ENCODE measurements at places on chromosomes 5 and 9. TPM values are rescaled to one million over a fixed set of nuclear protein-coding genes. Genes with fewer than 3 reads are reported as not detected.

- H3K36me3 ChIP-seq: no peaks in the 10 kb centered on the region
- H3K27me3 ChIP-seq: peaks cover 48% of the 10 kb centered on the region
- no peak overlapping the region for H3K4me3 ChIP-seq
Measured at GRCh38 chr9:126694206-126695081, 80.7 kb downstream of the LMX1B start.

GFRA3 gene
- not detected for total RNA-seq

GRCh38 chr9:10774051-10774450, 161.2 kb upstream of the PTPRD start:
- no peaks in the 10 kb centered on the region for H3K4me1 ChIP-seq
- H3K36me3 ChIP-seq: no peaks in the 10 kb centered on the region
- no peak overlapping the region for H3K27ac ChIP-seq
- H3K27me3 ChIP-seq: no peaks in the 10 kb centered on the region
- no peak for DNase-seq
- no peak overlapping the region for H3K4me3 ChIP-seq

FRRS1L gene
- 4.3 TPM for total RNA-seq

GRCh38 chr9:76693912-76694311, 70.3 kb upstream of the PCA3 start:
- no peak for DNase-seq
- peaks cover 36% of the 10 kb centered on the region for H3K4me1 ChIP-seq
- H3K36me3 ChIP-seq: no peaks in the 10 kb centered on the region
- H3K27ac ChIP-seq: no peak overlapping the region
- H3K4me3 ChIP-seq: no peak overlapping the region

GRCh38 chr9:137286975-137287383, 9.5 kb downstream of the TOR4A start:
- H3K27me3 ChIP-seq: peaks cover 27% of the 10 kb centered on the region
- DNase-seq: peak; percentile 64
- H3K4me3 ChIP-seq: no peak overlapping the region
- no peaks in the 10 kb centered on the region for H3K36me3 ChIP-seq

CER1 gene
- not detected for total RNA-seq

INSL6 gene
- not detected for total RNA-seq

- peaks cover 8% of the 10 kb centered on the region for H3K4me1 ChIP-seq
- H3K4me3 ChIP-seq: no peak overlapping the region
- H3K27ac ChIP-seq: no peak overlapping the region
- no peaks in the 10 kb centered on the region for H3K36me3 ChIP-seq
- no peaks in the 10 kb centered on the region for H3K27me3 ChIP-seq
- peak; percentile 81 for DNase-seq
Measured at GRCh38 chr9:126301985-126302603, 24.5 kb upstream of the MVB12B start.

DNA sequence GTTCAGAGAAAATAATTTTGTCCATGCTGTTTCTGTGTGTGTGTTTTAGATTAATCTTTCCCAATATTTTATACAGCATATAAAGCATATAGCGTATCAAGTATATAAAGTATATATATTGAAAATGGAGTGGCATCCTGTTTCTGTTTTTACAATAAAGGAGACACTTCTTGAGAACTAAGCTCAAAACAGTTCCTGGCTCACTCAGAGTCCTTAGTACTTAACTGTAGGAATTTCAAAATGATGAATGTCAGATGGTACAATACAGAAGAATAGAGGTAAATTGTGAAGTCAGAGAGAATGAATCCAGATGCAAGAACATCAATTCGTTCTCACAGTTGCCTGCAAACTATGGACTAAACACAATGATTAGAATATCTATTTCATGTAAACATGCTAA, 68.7 kb upstream of the TAS2R1 start:
- H3K27ac ChIP-seq: no peak overlapping the region
- no peak for DNase-seq
- H3K4me1 ChIP-seq: no peaks in the 10 kb centered on the region
- no peak overlapping the region for H3K4me3 ChIP-seq

DNA sequence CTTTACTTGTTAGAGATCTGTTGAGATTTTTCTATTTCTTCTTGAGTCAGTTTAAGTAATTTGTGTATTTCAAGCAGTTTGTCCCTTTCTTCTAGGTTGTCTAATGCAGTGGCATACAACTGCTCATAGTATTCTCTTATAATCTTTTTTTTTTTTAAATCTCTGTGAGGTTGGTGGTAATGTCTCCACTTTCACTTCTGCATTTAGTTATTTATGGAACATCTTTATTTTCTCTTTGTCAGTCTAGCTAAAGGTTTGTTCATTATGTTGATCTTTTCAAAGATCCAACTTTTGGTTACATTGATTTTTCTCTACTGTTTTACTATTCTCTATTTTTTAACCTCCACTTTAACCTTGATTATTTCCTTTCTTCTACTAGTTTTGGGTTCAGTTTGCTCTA, 13.8 kb downstream of the FOXE1 start:
- no peaks in the 10 kb centered on the region for H3K36me3 ChIP-seq
- H3K4me1 ChIP-seq: no peaks in the 10 kb centered on the region
- H3K27ac ChIP-seq: no peak overlapping the region
- DNase-seq: no peak
- no peak overlapping the region for H3K4me3 ChIP-seq

DNA sequence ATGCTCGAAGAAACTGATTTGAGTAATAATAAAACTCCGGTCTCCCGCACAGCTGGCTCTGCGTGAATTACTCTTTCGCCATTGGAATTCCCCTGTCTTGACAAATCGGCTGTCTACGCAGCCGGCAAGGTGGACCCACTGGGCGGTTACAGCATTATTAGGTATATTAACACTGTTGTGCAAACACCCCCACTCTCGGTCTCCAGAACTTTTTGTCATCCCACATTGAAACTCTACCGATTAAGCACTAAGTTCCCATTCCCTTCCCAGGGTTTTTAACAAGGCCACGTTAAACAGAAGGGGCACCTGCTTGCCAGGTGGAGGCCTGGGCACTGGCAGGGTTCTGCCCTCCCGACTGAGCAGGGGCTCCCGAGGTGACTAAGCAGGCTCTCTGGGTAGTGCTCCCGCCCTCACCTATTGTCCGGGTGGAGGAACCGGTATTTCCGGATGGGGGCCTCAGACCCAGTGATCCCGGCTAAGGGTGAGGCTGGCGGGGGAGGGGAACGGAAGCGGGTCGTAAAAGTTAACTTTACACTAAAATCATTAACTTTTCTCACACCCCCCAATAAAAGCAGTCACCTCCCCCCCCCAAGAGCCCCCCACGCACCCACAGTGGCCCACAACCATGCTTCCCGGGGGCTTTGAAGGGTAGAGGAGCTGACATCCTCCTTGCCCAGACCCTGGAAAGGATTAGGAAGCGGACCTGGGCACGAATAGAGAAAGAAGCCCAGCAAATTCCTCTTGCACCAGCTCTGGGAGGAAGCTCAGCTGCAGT, 53.5 kb upstream of the TJP2 start:
- no peaks in the 10 kb centered on the region for H3K36me3 ChIP-seq
- H3K27me3 ChIP-seq: peaks cover 18% of the 10 kb centered on the region
- peak overlapping the region; percentile 83 for H3K27ac ChIP-seq
- H3K4me1 ChIP-seq: peaks cover 19% of the 10 kb centered on the region

DNA sequence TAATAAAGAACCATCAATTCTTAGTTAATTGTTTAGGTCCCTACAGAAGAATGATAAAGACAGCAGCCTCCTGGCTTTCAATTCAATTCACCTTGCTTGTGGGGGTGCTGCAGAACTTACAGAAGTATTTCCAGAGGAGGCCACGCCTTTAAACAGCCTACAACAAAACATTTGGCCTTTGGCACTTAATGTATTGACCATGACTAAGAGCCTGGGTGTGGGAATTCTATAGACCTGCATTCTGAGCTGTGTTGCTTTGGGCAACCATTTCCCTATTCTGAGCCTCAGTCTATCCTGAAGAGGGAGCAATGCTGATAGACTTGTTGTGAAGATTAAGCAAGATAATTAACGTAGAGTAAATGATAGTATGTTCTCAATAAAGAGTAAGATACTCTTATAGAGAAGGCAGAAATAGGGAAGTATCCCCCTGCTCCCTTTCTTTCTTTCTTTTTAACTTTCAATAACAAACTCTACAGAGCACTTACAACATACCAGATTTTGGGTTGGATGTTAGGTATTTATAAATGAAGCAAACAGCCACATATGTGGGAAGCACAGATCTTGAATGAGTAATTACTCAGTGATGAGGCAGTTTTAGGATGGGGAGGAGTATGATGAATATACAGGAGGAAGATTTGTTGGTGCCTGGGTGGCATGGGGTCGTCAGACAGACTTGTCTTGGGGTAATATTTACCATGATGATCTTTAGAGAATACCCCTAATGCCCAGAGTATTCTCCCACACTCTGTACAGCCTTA, 28.4 kb downstream of the PAPPA start:
- H3K4me3 ChIP-seq: no peak overlapping the region
- no peaks in the 10 kb centered on the region for H3K4me1 ChIP-seq
- no peaks in the 10 kb centered on the region for H3K27me3 ChIP-seq
- no peak for DNase-seq
